Kidney (tissue), 22 donors: ENCODE measurements at places on chromosomes 1 and 21. TPM values are rescaled to one million over a fixed set of nuclear protein-coding genes. Genes with fewer than 3 reads are reported as not detected.

HES3 gene
- total RNA-seq: not detected

DNA sequence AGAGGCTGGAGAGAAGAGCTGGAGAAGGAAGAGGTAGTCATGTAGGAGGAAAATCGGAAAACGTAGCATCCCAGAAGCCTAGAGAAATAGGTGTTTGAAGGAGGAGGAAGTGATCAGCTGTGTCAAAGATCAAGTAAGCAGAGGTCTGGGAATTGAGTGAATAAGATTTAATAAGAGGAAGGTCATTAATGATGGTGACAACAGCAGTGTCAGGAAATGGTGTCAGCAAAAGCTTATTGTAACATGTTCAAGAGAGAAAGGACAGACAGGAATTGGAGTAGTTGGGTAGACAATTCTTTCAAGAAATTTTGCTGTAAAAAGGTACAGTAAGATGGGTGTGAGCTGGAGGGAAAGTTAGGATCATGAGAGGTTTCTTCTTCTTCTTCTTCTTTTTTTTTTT lies 41.6 kb upstream of the SLC6A9 start:
- H3K27ac ChIP-seq: no peak overlapping the region
- no peaks in the 10 kb centered on the region for H3K36me3 ChIP-seq
- H3K4me3 ChIP-seq: no peak overlapping the region
- no peak for DNase-seq
- no peaks in the 10 kb centered on the region for H3K4me1 ChIP-seq

SDF4 gene
- 160 TPM for total RNA-seq

DNA sequence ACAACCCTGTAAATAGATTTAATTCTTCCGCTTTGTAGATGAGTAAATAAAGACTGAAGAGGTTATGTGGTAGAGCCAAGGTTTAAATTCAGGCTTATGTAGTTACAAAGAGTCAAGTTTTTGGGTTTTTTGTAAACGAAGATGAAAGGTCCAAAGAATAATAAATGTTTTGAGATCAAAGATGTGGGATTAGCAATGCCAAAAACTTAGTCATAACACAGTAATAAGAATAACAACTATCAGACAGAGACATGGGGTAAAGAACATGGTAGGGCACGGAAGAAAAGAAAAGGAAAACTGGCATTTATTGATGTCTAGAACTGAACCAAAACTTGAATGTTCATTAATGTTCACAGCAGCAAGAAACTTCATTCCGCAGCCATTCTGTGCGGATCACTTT lies 42.9 kb downstream of the EXTL2 start:
- H3K4me3 ChIP-seq: no peak overlapping the region
- H3K27me3 ChIP-seq: no peaks in the 10 kb centered on the region
- H3K36me3 ChIP-seq: no peaks in the 10 kb centered on the region
- no peak for DNase-seq

- no peaks in the 10 kb centered on the region for H3K27me3 ChIP-seq
- H3K4me3 ChIP-seq: no peak overlapping the region
- H3K4me1 ChIP-seq: peaks cover 35% of the 10 kb centered on the region
- peak overlapping the region; percentile 45 for H3K27ac ChIP-seq
- H3K36me3 ChIP-seq: no peaks in the 10 kb centered on the region
- DNase-seq: peak; percentile 18
These were observed 42.2 kb upstream of the ATP1A1 start for GRCh38 chr1:116330846-116331245.

CFAP57 gene
- total RNA-seq: 2.3 TPM

ARHGEF16 gene
- total RNA-seq: 39.3 TPM

DNA sequence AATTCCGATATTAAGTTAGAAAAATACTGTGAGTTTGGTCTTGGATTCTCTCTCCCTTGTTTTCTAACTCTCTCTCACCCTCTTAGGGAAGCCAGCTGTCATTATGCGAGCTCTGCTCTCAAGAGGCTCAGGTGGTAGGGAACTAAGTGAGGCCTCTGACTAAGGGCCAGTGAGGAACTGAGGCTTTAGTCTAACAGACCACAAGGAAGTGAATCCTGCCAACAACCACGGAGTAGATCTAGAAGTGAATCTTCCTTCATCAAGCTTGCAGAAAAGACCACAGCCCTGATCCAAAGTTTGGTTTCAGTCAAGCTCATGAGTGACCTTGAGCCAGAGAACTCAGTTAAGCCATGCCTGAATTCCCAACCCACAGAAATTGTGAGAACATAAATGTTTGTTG lies 180.1 kb upstream of the PRMT6 start:
- H3K27me3 ChIP-seq: no peaks in the 10 kb centered on the region
- H3K36me3 ChIP-seq: no peaks in the 10 kb centered on the region
- DNase-seq: no peak
- H3K4me3 ChIP-seq: no peak overlapping the region
- no peak overlapping the region for H3K27ac ChIP-seq

PROX1 gene
- 6.6 TPM for total RNA-seq

DNA sequence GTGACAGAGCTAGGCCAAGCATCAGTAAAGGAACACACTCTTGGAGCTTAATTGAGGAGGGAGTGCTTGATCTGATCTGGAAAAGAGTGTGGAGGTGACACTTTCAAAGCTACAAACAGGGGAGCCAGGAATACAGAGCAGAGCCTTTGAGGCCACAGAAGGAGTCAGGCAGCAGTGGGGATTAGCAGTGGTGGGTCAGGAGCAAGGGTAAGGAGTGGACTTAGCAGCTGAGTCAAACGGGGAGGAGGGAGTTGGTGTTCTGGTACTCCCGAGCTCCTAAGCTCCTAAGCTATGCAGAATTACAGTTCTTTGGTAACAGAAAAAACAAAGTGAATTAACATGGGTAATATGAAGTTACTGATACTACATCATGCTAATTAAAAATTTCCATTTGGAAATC lies 14.5 kb downstream of the RAB4A start:
- DNase-seq: no peak
- H3K36me3 ChIP-seq: no peaks in the 10 kb centered on the region

TMEM82 gene
- 2.0 TPM for total RNA-seq

GRCh38 chr1:221029981-221030649 lies 150.9 kb downstream of the HLX start:
- DNase-seq: no peak
- no peaks in the 10 kb centered on the region for H3K4me1 ChIP-seq
- no peaks in the 10 kb centered on the region for H3K27me3 ChIP-seq
- no peak overlapping the region for H3K4me3 ChIP-seq

DNA sequence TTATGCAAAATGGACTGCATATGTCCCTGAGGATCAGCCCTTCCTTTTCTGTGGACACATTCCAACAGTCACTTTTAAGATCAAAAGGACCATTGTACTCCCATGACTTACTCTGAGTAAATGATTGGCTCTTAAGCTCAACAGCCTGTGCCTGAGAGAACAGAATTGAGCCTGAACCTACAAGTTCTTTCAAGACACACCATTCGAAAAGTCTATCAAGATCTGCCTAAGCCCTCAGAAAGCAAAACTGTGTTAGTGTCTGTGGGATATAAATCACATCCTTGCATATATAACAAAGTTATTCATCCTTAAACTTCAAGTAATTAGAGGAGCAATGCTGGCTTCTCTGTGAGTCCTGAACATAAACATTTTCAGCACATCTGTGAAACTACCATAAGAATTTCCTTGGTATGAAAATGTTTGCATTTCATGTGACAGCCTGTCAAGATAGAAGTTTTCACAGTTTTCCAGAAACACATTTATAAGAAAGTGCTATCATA lies 41.6 kb downstream of the PCNX2 start:
- H3K27ac ChIP-seq: no peak overlapping the region
- DNase-seq: peak; percentile 18
- no peaks in the 10 kb centered on the region for H3K4me1 ChIP-seq
- peaks cover 3% of the 10 kb centered on the region for H3K36me3 ChIP-seq
- no peak overlapping the region for H3K4me3 ChIP-seq

DNA sequence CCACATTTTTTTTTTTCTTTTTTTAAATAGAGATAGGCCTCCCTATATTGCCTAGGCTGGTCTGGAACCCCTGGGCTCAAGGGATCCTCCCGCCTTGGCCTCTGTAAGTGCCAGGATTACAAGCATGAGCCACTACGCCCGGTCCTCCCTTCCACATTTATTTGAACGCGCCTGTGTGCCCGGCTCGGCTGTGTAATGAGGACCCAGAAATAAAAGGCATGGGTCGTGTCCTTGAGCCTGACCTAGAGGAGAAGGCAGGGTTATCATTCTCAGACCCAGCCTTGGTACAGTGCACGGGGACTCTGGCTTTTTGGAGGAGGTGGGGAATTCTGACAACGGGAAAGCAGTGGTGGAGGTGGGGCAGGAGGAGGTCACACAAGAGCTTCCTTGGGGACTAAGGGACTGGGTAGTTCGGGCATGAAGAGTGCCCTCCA lies 841 bp downstream of the CENPF start:
- no peaks in the 10 kb centered on the region for H3K36me3 ChIP-seq
- peak; percentile 30 for DNase-seq
- H3K4me1 ChIP-seq: peaks cover 2% of the 10 kb centered on the region
- H3K27ac ChIP-seq: no peak overlapping the region
- H3K27me3 ChIP-seq: no peaks in the 10 kb centered on the region
- peak overlapping the region; percentile 89 for H3K4me3 ChIP-seq

DNA sequence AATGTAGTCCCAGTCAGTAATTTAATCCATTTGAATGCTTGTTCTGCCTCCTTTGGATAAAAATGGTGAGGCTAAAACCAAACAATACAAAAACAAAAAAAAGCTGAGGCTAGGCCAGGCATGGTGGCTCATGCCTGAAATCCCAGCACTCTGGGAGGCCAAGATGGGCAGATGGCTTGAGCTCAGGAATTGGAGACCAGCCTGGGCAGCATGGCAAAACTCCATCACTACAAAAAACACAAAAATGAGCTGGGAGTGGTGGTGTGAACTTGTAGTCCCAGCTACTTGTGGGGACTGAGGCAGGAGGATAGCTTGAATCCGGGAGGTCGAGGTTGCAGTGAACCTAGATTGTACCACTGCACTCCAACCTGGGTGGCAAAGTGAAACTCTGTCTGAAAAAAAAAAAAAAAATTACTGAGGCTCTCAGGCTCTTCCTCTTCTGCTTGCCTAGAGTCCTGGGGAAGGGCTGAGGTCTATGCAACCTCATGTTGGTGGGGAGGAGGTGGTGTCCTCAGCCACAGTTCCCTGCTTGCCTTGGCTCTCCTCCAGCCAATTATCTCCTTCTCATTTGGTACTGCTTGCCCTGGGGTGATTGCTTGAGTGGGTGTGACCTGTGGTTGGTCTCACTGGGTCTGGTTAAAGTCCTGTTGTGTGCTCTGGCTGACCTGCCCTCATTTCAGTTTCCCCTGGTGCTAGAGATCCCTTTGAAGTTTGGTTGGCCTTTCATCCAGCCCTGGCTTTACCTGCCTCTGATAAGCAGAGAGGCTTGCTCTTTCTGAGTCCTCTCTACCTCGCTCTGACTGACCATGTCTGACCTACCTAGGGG lies 20.9 kb downstream of the S1PR1 start:
- no peak for DNase-seq
- no peaks in the 10 kb centered on the region for H3K27me3 ChIP-seq
- H3K27ac ChIP-seq: no peak overlapping the region
- H3K4me3 ChIP-seq: no peak overlapping the region
- H3K36me3 ChIP-seq: no peaks in the 10 kb centered on the region

DNA sequence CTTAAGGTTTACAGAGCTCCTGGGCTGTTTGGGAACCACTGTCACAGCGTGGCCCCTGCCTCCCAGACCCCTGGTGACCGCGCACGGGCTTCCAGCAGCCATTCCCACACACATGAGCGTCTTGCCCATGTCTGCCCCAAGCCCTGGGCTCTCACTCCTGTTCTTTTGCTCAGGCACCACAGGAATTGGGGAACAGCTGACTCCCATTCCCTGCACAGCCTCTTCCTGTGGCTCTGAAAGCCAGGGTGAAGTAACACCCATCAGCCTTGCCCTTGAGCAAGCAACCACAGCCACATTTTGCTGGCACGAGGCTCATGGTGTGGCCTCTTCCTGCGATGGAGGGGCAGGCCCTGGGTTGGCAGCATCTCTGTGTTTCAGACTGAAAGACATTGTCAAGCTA lies 14.3 kb upstream of the GPR157 start:
- no peak for DNase-seq
- no peak overlapping the region for H3K27ac ChIP-seq
- H3K27me3 ChIP-seq: no peaks in the 10 kb centered on the region
- no peaks in the 10 kb centered on the region for H3K4me1 ChIP-seq
- no peaks in the 10 kb centered on the region for H3K36me3 ChIP-seq

GRCh38 chr1:9278116-9278515 lies 14.6 kb upstream of the SPSB1 start:
- H3K4me1 ChIP-seq: no peaks in the 10 kb centered on the region
- DNase-seq: no peak
- H3K27ac ChIP-seq: no peak overlapping the region
- H3K27me3 ChIP-seq: no peaks in the 10 kb centered on the region
- H3K36me3 ChIP-seq: no peaks in the 10 kb centered on the region

DNA sequence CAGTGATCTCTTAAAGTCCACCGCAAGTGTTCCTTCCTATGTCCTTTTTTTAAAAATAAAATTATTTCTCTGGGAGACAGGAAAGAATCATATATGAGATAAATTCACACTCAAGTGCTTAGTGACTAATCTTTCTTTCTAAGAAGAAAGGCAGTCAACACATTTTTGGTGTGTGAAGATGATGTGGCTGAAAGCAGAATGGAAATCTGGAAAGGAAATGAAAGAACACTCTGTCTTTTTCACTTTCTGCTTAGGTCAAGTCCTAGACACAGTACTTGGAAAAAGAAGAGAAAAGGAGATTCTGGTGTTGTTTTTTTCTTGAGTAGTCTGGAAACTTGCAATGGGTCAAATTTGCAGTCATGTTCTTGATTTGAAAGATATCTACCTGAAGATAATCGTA lies 45.5 kb upstream of the PRRX1 start:
- no peak overlapping the region for H3K4me3 ChIP-seq
- H3K27ac ChIP-seq: no peak overlapping the region
- no peaks in the 10 kb centered on the region for H3K4me1 ChIP-seq
- H3K36me3 ChIP-seq: no peaks in the 10 kb centered on the region

FCRL2 gene
- total RNA-seq: 2.5 TPM

DNAJC11 gene
- total RNA-seq: 44.6 TPM

DNA sequence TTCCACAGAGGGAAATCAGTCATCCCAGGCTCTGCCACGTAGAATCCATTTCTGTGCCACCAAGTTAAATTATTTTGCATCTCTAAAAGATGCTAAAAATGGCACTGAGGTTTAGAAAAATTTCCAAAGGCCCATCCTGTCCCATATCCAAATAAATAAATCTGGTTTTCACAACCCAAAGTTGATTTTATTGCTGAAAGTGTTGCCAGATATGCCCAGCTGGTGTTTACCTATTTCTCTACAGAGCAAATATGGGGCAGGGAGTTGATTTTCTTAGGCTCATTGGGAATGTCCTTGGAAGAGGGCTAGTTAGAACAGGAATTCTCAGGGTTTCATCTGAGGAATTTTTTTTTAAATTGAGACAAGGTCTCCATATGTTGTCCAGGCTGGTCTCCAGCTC lies 19.0 kb downstream of the MAP1LC3C start:
- H3K4me1 ChIP-seq: no peaks in the 10 kb centered on the region
- H3K36me3 ChIP-seq: no peaks in the 10 kb centered on the region
- H3K4me3 ChIP-seq: no peak overlapping the region
- H3K27ac ChIP-seq: no peak overlapping the region

DNA sequence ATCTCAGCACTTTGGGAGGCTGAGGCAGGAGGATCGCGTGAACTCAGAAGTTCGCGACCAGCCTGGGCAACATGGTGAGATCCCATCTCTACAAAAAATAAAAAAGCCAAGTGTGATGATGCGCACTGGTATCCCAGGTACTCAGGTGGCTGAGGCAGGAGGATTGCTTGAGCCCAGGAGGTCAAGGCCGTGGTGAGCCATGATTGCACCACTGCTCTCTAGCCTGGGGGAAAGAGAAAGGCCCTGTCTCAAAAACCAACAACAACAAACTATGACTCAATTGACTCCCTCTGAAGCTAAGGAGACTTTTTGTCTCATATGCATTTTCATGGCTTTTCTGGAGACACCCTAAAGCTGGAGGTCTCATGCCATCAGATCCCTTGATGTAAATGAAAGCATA lies 118.8 kb downstream of the CCDC185 start:
- H3K27me3 ChIP-seq: no peaks in the 10 kb centered on the region
- no peak for DNase-seq
- H3K36me3 ChIP-seq: no peaks in the 10 kb centered on the region

CFAP45 gene
- 1.0 TPM for total RNA-seq

CLCA4 gene
- total RNA-seq: 0.13 TPM

LCE6A gene
- total RNA-seq: not detected
